ENCODE measurements at places on chromosomes 2 and 18.
A peak's percentile ranks its signal among the peaks of the same experiment; 100 is the strongest.

- DNase-seq, result no peak
Observed at GRCh38 chr2:238226698-238227586, 12.9 kb downstream of the HES6 start.

DNA sequence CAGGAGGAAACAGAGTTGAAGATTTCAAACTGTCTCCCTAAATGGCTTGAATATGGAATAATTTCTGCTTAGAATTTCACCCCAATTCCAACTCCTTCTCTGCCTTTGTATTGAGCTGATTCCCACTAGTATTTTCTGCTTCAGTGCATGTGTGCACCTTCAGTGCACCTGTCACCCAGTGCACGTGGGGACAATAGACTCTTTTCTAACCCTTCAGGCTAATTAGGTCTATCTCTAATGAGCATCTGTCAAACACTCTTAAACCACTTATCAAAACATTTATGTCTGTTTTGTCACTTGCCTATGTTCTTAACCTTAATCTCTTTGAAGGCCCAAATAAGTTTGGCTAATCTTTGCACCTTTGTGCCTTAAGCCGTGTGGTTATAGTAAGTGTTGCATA is 232.0 kb upstream of the NETO1 start:
- DNase-seq, result no peak

- DNase-seq, result no peak
Observed at GRCh38 chr2:196383799-196384198, 212.4 kb upstream of the STK17B start.

DNA sequence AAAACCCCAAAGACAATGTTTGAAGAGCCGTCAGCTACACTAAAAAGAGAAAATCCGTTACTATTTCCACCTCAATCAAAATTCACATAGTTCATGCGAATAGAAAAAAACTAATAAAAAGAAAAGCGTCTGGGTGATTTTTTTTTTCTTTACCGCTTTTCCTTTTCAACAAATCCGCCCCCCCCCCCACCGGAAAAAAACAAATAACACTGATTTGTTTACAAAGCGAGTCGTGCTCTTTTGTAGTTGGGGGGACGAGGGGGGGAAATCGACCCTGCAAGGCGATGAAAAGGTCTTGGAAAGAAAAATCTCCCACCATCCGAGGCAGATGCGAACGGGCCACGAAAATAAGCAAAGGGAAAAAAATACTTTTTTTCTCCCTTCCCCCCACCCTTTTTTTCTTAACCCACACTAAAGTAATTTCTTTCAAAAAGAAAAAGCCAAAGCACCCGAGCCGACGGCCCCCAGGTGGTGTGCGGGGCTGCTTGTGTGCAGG is 638 bp downstream of the ZNF521 start:
- no peak for DNase-seq

DNA sequence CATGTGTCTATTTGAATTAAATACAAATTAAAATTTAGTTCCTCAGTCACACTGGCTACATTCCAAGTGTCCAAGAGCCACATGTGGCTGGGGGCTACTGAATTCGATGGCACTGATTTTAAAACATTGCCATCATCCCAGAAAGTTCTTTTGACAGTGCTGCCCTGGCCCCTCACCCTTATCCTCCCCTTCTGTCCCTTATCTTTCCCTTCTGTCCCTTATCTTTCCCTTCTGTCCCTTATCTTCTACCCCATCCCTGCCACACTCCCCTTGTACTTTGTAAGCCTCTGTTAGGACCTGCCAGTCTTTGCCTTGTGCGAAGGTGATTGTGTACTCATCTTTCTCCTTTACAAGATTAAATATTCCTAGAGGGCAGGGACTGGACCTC is 85.2 kb downstream of the DNMT3A start:
- no peak for DNase-seq

DNA sequence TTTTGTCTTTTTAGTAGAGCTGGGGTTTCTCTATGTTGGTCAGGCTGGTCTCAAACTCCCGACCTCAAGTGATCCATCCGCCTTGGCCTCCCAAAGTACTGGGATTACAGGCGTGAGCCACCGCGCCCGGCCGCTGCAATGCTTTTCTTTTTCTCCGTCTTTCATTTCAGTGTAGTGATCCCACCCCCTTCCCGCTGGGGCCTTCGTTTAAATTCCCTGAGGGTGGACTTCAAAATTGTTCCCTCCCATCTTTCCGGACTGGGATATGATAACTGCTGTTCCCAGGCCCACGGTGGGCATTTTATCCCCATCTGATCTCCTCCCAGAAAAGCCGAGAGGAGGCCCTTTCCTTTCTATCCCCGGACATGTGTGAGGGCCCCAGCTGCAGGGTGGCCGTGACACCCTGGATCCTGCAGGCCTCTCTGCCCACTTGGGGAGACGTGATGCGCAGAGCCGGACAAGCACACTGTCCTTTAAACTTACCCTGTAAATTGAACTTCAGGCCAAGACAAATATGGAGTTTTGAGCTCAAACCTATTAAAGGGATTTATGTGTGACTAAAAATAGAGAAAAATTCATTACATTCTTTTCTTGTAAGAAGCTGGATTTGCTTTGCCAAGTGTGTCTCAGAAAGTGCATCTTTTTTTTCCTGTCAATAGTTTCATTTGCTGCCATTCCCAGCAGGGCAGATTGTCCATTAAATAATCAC is 54.5 kb upstream of the AFF3 start:
- no peak for DNase-seq

DNA sequence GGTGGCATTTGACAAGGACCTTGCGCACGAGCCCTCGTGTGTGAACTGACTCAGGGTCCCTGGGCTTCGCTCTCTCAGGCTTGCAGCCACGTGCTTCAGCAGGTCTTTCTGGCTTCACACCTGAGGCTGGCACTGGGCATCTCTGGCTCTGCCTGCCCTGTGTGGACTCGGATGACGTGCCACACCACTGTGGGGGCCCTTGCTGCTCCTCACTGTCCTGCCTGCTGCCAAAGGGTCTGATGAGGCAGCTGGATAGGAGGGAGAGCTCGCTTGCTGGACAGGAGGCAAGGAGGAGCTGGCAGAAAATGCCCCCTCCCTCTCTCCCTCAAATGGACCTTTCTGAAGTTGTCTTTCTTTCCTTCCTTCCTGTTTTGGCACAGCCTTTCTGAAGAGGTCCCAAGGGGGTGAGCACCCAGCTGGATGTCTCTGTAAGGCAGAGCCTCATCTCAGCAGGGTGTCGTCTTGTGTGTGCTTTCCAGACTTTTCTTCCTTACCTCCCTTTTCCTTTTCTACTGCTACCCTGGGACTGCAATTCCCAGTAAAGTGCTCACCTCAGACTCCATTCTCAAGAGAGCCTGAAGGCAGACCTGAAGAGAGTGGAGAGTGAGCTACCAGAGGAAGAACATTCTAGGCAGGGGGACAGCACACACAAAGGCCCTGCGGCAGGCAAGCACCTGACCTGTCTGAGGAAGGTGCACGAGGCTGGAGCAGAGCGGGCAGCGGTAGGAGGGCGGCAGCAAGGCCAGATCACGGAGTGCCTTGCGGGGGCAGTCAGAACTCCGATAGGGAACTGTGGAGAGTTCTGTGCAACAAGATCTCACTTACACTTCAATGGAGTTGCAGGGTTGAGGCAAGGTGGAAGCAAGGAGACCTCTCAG is 5.3 kb downstream of the PER2 start:
- DNase-seq, result no peak

DNA sequence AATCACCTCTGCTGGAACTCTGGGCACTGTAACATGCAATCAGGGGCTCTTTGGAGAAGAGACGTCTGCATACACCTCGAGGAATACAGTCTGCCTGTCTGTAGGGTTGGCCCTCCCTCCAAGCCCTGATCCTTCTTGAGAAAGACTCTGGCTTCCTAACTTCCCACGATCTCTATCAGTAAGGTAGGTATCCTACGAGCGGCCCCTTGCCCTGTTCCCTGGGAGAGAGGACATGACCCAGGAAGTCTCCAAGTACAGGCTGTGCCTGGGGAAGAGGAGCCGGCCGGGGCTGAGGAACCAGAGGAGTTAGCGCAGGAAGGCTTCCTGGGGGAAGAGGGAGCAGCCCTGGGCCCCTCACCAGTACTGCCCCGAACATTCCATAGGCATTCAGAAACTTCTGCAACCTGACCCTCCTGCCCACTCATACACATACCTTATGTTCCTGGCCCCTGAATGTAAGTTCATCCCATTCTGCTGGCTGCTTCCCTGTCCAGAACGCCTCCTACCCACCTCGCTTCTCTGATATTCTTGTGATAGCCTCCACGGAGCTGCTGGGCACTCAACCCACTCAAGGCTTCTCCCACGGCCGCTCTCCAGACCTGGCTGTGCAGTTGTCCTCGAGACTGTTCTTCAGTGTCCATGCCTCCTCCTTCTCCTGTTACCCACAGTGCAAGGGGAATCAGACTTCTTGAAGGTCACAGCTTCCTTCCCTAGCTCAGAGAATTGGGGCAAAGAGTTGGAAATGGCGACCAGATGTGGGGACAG is 116.1 kb downstream of the CYP26B1 start:
- DNase-seq, result no peak

GRCh38 chr18:38611036-38611964 is 1045.7 kb upstream of the CELF4 start:
- DNase-seq, result no peak

DNA sequence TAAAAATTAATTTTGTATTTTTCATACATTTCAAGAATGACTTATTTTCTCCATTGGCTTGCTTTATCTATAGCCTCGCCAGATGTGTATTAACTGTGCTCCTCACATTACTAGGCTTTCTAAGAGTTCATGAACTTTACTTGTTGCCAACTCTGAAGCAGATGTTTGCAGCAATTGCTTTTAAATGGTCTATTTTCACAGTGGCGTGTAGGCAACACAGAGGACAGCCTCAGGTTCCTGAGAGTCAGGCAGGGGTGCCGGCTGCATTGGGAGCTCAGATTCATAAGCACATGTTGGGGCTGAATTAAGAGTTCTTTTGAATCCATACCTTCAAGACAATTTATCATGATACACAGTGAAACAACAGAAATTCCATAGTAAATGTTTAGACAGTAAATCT is 179.2 kb upstream of the PXDN start:
- no peak for DNase-seq

DNA sequence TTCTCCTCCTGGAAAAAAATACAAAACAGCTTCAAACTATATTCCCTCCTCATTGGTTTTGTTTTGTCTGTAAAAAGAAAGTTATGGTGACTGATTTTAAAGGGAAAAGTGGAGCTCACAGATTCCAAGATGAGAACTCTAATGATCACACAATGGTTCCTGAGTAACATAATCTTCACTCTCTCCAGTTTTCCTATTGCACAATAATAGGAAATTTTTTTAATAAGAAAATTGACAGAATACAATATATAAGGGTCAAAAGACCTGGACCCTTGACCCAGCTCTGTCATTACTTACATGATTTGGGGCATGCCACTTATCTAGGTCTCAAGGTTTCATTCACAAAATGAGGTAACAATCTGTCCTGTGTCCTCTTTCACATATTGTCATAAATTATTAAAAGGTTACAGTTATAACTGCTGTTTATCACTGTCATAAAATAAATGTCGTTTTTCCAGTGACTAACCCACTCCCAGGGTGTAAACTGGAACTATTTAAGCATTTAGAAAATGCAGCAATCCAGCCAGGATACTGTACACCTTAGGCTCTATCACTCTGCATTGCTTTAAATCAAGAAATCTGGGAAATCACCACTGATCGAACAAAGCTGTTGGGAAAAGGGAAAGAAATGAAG is 4.1 kb downstream of the MGAT4A start:
- no peak for DNase-seq

- no peak for DNase-seq
Observed at GRCh38 chr18:65016631-65017371, 734.0 kb upstream of the CDH7 start.

DNA sequence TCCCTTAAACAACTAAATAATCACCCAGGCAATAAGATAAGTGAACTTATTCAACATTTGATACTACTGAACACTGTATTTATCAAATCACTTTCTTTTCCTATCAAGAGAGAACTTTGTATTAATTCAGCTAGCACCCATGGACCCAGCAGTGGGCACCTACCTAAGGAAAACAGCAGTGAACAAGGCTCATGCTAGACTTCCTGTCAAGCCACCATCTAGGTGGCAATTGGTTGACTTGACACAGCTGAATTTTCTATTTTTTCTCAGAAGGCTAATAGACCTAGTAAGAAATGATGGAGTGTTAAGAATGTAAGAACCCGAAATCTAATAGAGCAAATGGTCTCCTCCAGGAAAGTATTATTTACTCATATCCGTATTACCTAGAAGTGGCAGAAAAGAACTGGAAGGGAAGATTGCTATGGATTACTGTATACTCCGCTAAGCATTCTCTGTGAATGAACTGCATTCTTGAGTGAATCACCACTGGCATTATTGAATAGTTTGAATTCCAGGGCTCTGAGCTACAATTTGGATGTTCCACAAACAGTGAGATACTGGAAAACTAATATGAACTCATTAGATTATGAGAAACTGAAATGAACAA is 988.2 kb upstream of the CDH2 start:
- peak; percentile 80 for DNase-seq

- DNase-seq, result no peak
Observed at GRCh38 chr2:98039085-98039756, 43.5 kb upstream of the TMEM131 start.

DNA sequence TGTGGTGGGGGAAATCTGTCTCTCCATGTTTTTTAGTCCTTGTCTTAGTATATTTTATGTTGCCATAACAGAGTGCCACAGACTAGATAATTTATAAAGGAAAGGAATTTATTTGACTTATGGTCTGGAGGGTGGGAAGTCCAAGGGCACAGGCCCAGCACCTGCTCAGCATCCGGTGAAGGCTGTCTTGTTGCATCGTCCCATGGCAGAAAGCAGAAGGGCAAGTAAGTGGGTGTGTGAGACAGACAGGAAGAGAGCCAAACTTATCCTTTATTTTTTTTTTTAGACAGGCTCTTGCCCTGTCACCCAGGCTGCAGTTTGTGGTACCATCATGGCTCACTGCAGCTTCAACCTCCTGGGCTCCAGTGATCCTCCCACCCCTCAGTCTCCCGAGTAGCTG is 98.1 kb downstream of the HS1BP3 start:
- no peak for DNase-seq

DNA sequence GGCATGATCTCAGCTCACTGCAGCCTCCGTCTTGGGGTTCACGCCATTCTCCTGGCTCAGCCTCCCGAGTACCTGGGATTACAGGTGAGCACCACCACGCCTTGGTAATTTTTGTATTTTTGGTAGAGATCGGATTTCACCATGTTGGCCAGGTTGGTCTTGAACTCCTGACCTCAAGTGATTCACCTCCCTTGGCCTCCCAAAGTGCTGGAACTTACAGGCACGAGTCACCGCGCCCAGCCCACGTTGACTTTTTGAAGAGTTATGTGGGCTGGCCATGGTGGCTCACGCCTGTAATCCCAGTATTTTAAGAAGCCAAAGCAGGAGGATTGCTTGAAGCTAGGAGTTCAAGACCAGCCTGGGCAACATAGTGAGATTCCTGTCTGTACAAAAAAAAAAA is 20.8 kb downstream of the CCL20 start:
- DNase-seq, result peak; percentile 38

GRCh38 chr2:206832873-206833272 is 67.5 kb downstream of the FASTKD2 start:
- no peak for DNase-seq

- DNase-seq, result peak; percentile 96
Observed at GRCh38 chr2:205024822-205025518, 479.7 kb downstream of the PARD3B start.

All from foreskin fibroblast (primary cell).